Stimulated activated naive B cell treated with anti-CD40 and anti-IgM and Interleukin-4, amounts not matched to agents 10 μg/mL and 1 μg/mL and 100 μg/mL, for 72 hours (primary cell): ENCODE measurements at places on chromosomes 7 and 10.
A peak's percentile ranks its signal among the peaks of the same experiment; 100 is the strongest.

DNA sequence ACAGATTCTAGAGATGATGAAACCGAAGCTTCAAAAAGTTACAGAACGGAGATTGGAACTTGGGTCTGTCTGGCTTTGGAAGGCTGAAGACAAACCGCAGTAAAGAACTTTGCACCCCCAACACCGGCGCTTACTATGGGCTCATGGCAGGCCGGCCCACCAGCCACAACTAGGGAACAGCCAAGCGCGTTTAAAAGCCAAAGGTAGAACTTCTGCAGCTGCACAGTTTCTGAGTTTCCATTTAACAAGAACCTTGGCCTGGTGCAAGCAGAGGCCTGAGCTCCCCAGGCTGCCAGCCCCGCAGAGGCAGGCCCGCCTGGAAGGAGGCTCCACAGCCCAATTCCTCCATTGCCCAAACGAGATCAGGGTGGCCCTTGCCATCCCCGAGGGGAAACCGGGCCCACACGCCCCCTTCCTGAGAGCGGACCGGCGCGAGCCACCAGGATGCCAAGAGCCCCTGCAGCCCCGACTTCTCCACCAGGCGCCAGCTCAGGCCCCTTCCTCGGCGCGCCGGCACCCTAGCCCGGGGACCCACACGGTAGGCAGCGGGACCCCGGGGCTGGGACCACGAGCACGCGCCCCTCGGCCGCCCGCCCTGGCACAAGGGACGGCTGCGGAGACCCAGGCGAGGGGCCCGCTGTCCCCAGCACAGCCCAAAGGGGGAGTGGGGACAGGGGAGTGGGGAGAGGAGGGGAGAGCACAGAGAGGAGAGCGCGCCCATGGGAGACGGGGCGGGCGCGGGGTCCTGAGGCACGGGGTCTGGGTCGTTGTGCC, 566 bp downstream of the MAD1L1 start:
- H3K4me3 ChIP-seq: peak overlapping the region; percentile 92
- no peaks in the 10 kb centered on the region for H3K27me3 ChIP-seq
- no peak for DNase-seq
- H3K27ac ChIP-seq: peak overlapping the region; percentile 91

GRCh38 chr7:67729771-67730170, 733.1 kb downstream of the TYW1 start:
- no peaks in the 10 kb centered on the region for H3K27me3 ChIP-seq
- H3K4me1 ChIP-seq: no peaks in the 10 kb centered on the region
- no peak overlapping the region for H3K27ac ChIP-seq
- no peaks in the 10 kb centered on the region for H3K36me3 ChIP-seq

DNA sequence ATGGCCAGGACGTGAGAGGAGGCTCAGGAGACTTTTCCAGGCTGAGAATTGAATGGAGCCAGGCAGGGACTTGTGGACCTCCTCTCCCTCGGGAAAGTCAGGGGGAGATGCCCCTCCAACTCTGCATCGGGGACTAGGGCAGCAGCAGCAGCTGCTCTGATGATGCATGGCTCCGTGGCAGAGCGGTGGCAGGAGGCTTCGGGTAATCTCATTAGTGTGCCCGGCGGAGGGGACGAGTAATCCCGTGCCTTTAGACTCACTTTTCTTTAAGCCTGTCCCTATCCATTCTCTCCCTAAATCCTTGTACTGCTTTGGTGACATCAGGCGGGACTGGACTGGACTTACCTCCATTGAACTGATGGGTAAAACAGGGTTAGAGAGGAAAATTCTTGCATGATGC, 75.1 kb downstream of the ZMIZ1 start:
- H3K27ac ChIP-seq: no peak overlapping the region
- peaks cover 37% of the 10 kb centered on the region for H3K4me1 ChIP-seq
- peaks cover 11% of the 10 kb centered on the region for H3K36me3 ChIP-seq
- DNase-seq: no peak
- no peak overlapping the region for H3K4me3 ChIP-seq

- no peaks in the 10 kb centered on the region for H3K27me3 ChIP-seq
- no peak for DNase-seq
- H3K4me1 ChIP-seq: peaks cover 19% of the 10 kb centered on the region
- no peak overlapping the region for H3K4me3 ChIP-seq
- H3K27ac ChIP-seq: no peak overlapping the region
Measured at GRCh38 chr10:31762316-31762715, 166.3 kb downstream of the ARHGAP12 start.

DNA sequence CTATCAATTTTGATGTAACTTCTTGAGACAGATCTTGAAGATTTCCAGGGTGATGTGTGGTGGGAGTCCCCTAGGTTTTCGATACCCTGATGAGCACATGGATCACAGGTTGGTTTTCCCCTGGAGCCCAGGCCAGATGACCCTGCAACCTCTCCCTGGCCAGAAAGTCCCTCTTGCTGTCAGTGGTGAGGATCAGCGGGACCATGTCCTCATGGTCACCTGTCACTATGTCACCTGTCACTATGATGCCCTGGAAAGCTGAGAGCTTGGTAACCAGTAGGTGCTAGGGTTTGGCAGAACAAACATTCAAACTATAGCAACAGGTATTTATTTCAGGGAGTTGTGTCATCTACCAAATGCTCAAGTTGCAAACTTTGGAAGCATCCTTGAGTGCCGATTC, 197.9 kb downstream of the ARHGAP12 start:
- no peaks in the 10 kb centered on the region for H3K4me1 ChIP-seq
- no peaks in the 10 kb centered on the region for H3K27me3 ChIP-seq
- DNase-seq: no peak
- H3K27ac ChIP-seq: no peak overlapping the region
- H3K36me3 ChIP-seq: peaks cover 3% of the 10 kb centered on the region

GRCh38 chr7:49797987-49798660, 24.7 kb downstream of the VWC2 start:
- no peak overlapping the region for H3K4me3 ChIP-seq
- no peaks in the 10 kb centered on the region for H3K4me1 ChIP-seq
- DNase-seq: no peak

- no peak overlapping the region for H3K4me3 ChIP-seq
- no peaks in the 10 kb centered on the region for H3K4me1 ChIP-seq
Measured at GRCh38 chr10:82492647-82493046, 617.7 kb downstream of the NRG3 start.

- H3K36me3 ChIP-seq: peaks cover 35% of the 10 kb centered on the region
- H3K4me3 ChIP-seq: no peak overlapping the region
- peaks cover 27% of the 10 kb centered on the region for H3K4me1 ChIP-seq
- H3K27ac ChIP-seq: peak overlapping the region; percentile 0
Measured at GRCh38 chr7:158811461-158811860, 17.8 kb downstream of the ESYT2 start.

DNA sequence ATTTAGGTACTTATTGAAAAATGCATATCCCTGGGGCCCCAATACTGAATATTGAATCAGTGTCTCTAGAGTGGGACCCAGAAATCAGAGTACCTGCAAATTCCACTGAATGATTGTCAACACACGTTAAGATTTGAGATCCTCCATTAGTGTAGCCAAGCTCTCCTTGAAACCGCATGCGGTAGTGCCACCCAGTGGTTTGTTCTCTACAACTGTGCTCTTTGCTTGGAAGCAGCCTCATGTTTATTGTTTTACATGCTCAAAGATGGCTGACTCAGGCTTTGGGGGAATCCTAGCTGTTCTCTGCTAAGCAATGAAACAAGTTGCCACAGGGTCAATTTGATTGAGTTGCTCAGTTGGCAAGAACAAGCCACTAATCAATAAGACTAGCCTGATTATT, 340.2 kb upstream of the CELF2 start:
- H3K27me3 ChIP-seq: peaks cover 4% of the 10 kb centered on the region
- no peaks in the 10 kb centered on the region for H3K4me1 ChIP-seq
- no peak for DNase-seq
- no peak overlapping the region for H3K4me3 ChIP-seq
- H3K36me3 ChIP-seq: no peaks in the 10 kb centered on the region

DNA sequence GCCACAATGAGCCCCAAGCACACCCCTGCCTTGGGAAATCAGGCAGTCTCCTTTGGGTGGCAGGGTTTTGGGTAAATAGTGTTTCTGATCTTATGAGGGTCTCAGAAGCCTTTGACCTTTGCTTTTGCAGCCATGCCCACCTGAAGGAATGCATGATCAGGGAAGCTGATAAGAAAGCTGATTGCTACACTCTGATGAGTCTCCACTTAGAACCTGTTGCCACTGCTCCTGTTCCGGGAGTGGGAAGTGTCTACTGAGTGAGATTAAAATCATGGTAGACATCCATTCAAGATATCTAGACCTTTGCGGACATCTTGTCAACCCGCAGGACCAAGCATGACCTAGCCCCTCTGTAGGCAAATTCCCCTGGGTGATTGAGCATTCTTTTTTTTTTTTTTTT, 282.6 kb downstream of the SKIDA1 start:
- no peaks in the 10 kb centered on the region for H3K36me3 ChIP-seq
- H3K27me3 ChIP-seq: peaks cover 7% of the 10 kb centered on the region
- H3K27ac ChIP-seq: no peak overlapping the region
- H3K4me1 ChIP-seq: no peaks in the 10 kb centered on the region

DNA sequence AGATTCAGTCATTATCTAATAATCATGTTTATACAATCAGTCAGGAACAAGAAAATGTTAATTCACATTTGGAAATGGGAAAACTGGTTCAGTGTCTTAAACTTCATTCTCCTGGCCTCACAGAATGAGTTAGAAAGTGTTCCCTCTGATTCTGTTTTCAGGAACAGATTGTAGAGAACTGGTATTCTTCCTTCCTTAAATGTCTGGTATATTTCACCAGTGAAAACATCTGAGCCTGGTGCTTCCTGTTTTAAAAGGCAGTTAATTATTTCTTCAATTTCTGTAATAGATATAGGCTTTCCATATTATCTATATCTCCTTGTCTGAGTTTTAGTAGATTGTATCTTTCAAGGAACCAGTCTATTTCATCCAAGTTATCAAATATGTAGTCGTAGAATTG, 97.1 kb upstream of the TMEM168 start:
- H3K4me3 ChIP-seq: no peak overlapping the region
- peaks cover 9% of the 10 kb centered on the region for H3K4me1 ChIP-seq
- H3K27me3 ChIP-seq: no peaks in the 10 kb centered on the region

- no peak overlapping the region for H3K4me3 ChIP-seq
Measured at GRCh38 chr10:10460451-10460850, 557.2 kb upstream of the CELF2 start.

GRCh38 chr7:4722960-4723630, 41.0 kb downstream of the FOXK1 start:
- no peak overlapping the region for H3K27ac ChIP-seq
- no peak for DNase-seq
- H3K4me1 ChIP-seq: peaks cover 45% of the 10 kb centered on the region
- no peak overlapping the region for H3K4me3 ChIP-seq
- peaks cover 31% of the 10 kb centered on the region for H3K36me3 ChIP-seq

GRCh38 chr10:118912961-118913600, 116.4 kb upstream of the NANOS1 start:
- H3K27me3 ChIP-seq: peaks cover 14% of the 10 kb centered on the region
- no peak for DNase-seq
- H3K27ac ChIP-seq: no peak overlapping the region
- H3K36me3 ChIP-seq: no peaks in the 10 kb centered on the region
